Stimulated activated CD4-positive, alpha-beta T cell treated with anti-CD3 and anti-CD28 coated beads, Interleukin-4, amount 100 ng/mL, for 4 hours (primary cell): ENCODE measurements at places on chromosomes 2 and 18.

GRCh38 chr2:179936141-179936540 lies 71.0 kb downstream of the CWC22 start:
- no peak for DNase-seq

GRCh38 chr18:41933778-41934177 lies 21.3 kb upstream of the PIK3C3 start:
- DNase-seq = no peak

GRCh38 chr18:59878644-59879043 lies 21.2 kb upstream of the PMAIP1 start:
- no peak for DNase-seq

DNA sequence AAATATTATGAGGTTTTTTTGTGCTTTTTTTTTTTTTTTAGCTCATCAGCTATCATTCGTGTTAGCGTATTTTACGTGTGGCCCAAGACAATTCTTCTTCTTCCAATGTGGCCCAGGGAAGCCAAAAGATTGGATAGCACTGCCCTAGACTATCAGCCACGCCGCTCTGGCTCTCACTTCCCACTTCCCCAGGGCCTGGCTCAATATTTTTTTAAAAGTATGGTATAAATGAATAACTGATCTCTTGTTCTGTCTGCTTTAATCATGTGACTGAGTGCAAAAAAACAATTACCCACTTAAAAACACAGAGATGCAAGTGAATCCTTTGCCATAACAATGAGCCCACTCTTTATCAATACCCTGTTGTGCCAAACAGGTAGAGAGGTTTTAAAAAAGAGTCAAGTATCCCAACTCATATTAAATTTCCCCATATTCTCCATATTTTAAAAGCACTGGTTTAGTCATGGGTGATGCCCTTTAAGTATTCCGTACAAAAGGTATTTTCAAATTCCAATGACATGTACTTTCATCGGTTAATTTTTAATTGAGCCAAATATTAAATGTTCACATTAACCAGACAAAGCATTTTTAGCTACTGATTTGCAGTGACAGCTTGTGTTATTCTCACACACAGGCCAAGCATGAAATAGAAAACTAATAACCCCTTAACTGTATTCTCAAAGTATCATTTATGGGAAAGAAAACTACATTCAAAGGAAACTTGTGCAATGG lies 12.6 kb downstream of the BCL2 start:
- no peak for DNase-seq

DNA sequence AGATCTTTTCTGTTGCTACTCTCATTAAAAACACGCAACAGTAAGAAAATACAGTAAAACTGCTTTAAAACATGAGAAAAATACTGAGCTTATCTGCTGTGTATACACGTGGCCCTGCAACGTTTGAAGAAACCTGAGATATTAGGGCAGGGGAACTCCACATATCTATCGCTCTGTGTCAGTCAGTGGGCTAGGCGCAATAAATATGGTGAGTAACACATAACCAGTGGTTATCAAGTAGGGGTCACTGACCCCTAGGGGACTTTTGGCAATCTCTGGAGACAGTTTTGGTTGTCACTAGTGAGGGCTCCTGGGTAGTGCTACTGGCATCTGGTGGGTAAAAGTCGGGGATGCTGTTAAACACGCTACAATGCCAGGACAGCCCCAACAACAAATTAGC lies 14.9 kb downstream of the STAT1 start:
- no peak for DNase-seq

DNA sequence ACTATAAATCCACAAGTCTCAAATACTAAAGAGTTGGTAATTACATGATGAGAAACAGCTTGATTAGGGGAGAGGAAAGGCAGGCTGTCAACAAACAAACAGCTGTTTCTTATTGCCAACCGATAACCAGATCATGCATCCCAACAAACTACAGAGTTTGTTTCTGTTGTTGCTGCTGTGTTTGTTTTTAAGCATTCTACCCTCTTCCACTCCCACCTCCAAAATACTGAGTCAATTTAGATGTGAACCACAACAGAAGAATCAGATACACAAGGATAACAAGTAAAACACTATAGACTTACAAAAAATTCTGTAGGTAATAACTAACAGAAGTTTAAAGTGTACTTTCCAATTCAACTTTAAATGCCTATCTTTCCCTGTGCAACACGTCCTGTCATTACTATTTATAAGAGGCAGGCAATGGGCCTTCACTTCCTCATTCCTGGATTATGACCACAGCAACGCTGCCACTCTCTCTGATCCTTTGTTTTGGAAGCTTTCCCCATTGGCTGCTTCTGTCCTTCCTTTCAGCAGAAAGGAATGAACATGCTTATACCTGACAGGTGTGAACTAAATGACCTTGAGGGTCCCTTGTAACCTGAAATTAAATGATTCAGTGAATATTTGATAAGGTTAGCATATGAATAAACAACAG lies 152.0 kb downstream of the SRBD1 start:
- no peak for DNase-seq

DNA sequence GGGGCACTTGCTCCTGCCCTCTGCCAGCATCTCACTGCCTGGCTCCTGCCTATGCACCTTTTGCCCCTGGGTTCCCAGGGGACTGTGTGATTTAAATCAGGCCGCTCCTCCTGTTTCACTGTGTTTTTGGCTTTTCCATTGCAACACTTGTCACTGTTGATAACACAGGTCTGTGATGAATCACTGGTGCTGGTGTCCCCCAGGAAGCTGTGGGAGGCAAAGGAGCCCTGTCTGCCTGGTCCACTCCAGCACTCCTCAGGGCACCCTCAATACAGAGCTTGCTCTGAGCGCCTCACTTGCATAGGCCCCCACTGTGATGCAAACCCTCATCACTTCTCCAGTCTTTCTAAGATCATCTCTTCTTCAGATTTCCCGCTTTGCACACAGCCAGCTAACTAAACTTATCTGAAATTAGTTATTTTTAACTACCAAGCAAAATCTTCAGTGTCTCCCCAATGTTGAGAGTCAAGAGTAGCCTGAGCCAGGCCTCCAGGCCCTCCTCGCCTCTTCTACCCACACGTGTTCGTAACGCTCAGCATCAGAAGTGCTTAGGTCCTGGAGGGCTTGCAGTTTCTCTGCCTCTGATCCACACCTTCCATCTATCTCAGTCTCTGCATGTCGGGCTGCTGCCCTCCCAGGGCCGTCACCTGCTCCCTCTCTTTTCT lies 2.8 kb downstream of the TMEM18 start:
- DNase-seq = no peak

- no peak for DNase-seq
These were observed 46.5 kb downstream of the KCNIP3 start for GRCh38 chr2:95343429-95344214.

- DNase-seq = no peak
These were observed 7.6 kb upstream of the ASB18 start for GRCh38 chr2:236271851-236272250.

GRCh38 chr2:152402780-152403759 lies 68.1 kb downstream of the FMNL2 start:
- DNase-seq = no peak

GRCh38 chr2:84879584-84880394 lies 1.1 kb downstream of the TRABD2A start:
- DNase-seq = no peak

DNA sequence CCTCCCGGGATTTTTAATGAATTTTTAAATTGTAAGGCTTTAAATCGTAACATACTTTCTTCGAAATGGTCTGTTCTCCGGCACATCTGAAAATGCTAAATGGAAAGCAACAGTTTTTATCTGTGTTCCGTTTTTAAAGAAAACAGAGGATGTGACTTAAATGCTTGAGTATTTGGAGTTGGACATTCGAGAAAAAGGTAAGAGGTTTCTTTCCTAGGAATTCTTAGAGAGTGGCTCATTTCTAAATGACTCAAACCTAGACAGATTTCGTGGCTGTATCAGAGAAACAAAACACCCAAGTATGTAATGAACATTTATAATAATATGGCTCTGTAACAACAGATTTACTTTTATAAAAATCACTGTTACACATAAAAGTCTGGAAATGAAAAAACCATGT lies 177.6 kb upstream of the CCDC68 start:
- no peak for DNase-seq

DNA sequence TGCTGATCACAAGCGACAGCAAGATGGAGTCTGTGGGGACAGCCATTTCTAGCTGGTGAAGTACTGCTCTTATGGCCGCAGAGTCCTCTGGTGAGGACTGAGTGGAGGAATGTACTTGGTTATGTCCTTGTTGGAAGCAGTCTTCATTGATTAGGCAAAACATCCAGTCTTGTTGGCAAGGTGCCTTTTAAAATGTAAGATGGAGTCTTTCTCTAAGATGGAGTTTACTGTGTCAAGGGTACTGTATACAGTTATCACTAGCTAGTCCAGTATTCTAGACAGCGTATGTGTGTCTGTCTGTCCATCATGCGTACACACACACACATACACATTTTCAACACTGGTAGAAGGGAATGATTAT lies 74.8 kb downstream of the NPAS2 start:
- DNase-seq = no peak

- DNase-seq = no peak
These were observed 56.9 kb upstream of the ID2 start for GRCh38 chr2:8624855-8625398.

- peak; percentile 49 for DNase-seq
These were observed 441 bp upstream of the PEX13 start for GRCh38 chr2:61017003-61017555.

- DNase-seq = no peak
These were observed 163.4 kb upstream of the BCL2L11 start for GRCh38 chr2:110957293-110957692.

- DNase-seq = no peak
These were observed 49.4 kb downstream of the TMEM178A start for GRCh38 chr2:39715095-39715494.

- DNase-seq = no peak
These were observed 277.4 kb downstream of the EN1 start for GRCh38 chr2:118569876-118570535.

- no peak for DNase-seq
These were observed 11.7 kb downstream of the SFT2D3 start for GRCh38 chr2:127712999-127713398.

DNA sequence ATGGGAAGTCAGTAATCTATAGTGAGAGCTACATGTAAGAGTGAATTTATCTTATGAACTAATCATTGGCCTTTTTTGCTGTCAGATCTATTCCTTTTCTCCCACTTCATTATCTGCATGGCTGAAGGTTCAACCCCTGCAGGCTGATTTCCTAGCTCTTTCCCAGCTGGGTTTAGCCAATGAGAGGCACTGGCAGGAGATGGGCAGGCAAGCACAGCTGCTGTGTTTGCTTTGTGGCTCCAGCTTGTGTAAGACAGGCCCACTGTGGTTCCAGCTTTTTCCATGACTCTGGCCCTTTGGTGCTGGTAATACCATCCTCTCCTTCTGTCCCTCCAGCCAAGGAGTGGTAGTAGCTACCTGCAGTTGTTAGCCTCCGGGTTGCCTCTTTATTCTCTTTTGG lies 248.8 kb downstream of the PLCL1 start:
- no peak for DNase-seq
